ENCODE measurements at places on chromosomes 1 and 21. TPM values are rescaled to one million over a fixed set of nuclear protein-coding genes. Genes with fewer than 3 reads are reported as not detected.

DNA sequence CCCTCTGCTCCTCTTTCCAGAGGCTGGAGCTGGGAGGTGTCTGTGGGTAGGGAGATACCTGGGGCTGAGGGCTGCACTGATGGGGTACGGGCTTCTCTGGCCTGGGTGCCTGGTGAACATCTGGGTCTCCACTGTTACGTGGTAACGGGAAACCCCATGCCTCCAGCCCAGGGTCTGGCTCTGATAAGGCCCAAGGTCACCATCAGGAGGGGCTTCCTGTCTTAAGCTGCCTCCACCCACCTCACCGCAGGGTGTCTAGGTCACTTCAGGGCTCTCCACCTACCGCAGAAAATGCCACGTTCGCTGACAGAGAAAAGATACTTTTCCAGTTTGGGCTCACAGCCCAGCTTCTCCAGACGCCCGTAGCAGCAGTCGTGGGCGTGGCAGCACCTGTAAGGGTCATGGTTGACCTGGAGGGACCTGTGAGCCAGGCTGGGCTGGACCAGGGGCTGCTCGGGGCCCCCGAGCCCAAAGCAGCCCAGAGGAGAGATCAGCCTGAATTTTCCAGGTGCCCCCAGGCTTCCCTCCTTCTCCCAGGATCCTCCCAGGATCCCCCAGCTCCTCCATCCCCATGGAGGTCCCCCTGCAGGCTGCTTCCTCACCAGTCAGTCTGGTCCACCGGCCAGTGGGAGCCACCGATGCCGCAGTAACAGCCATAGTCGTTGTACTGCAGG, 1.3 kb downstream of the PLA2G2E start:
- no peak overlapping the region for H3K27ac ChIP-seq
- no peaks in the 10 kb centered on the region for H3K36me3 ChIP-seq
- H3K4me3 ChIP-seq = no peak overlapping the region

The CFHR2 gene
- total RNA-seq = not detected

DNA sequence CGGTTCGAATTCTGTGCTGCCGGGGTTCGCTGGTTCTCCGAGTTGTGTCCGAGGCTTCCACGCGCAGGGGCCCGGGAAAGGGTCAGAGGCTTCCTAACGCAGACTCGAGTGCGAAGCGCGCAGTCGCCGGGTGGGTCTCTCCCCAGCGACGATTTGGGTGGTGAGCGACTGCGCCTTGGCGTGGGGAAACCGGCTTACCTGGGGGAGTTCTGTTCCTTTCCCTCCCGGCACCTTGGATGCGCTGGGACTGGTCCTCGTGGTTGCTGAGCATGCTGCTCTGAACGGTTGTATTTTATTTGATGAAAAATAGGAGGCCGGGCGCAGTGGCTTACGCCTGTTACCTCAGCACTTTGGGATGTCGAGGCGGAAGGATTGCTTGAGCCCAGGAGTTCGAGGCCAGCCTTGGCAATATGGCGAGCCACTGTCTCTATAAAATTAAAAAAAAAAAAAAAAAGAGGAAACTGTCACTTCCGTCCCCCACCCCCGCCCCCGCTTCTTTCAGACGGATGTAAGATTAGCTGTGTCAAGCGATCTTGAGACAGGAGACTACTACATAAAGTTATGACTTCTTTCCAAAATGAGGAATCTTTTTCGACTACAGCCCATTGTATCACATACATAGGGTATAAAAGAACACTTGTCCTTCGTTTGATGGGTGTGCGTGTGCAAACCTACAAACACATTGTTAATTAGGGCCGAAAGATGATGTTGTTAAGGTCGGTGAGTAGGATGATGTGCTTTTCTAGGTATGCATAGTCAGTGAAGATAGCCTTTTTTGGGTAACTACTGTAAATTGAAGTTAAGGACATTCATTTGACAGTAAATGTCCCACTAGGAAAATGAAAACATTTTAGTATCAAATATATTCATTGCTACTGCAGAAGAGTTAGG, at the start of gene CCDC18:
Gene CCDC18 (plus strand): TSS at position 2 of the 891 bp plus-strand sequence. CDS start 2,638 bp downstream, outside the sequence.
- peaks cover 2% of the 10 kb centered on the region for H3K27me3 ChIP-seq
- H3K27ac ChIP-seq = peak within 1 kb of the TSS; percentile 91
- H3K4me1 ChIP-seq = peaks cover 15% of the 10 kb centered on the region
- no peak for DNase-seq
- H3K36me3 ChIP-seq = no peaks in the 10 kb centered on the region
- H3K4me3 ChIP-seq = peak within 1 kb of the TSS; percentile 99

DNA sequence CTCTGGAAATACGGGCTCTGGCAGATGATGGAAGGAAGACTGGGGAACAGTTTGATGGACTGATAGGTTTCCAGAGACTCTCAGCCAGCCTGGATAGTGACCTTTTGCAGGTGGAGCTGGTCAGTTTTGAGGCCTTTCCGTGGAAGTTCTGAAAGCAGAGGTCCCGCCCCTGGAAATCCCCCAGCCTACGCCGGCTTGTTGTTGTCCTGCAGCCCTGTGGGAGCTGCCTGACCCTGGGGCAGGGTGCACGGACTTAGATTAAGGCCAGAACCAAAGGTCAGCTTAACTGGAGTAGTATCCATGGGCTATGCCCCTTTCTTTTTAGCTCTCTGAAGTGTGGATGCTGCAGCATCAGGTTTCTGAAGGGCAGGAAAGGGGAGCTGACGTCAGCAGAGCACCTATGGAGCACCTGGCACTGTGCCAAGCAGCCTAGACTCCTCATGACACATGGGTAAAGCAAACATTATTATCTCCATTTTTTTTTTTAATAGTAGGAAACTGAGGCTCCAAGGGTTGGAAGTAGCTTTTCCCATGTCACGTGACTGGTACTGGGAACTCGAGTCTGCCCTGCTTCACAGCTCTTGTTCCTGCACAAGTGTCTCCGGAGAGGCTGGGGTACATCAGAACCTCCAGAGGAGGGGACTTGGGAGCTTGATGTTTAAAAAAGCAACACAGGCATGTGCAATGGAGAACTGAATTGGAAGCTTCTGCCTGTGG, 38.5 kb downstream of the IER5 start:
- H3K27me3 ChIP-seq = peaks cover 14% of the 10 kb centered on the region
- no peaks in the 10 kb centered on the region for H3K36me3 ChIP-seq
- peaks cover 28% of the 10 kb centered on the region for H3K4me1 ChIP-seq
- no peak for DNase-seq
- H3K4me3 ChIP-seq = no peak overlapping the region
- no peak overlapping the region for H3K27ac ChIP-seq

DNA sequence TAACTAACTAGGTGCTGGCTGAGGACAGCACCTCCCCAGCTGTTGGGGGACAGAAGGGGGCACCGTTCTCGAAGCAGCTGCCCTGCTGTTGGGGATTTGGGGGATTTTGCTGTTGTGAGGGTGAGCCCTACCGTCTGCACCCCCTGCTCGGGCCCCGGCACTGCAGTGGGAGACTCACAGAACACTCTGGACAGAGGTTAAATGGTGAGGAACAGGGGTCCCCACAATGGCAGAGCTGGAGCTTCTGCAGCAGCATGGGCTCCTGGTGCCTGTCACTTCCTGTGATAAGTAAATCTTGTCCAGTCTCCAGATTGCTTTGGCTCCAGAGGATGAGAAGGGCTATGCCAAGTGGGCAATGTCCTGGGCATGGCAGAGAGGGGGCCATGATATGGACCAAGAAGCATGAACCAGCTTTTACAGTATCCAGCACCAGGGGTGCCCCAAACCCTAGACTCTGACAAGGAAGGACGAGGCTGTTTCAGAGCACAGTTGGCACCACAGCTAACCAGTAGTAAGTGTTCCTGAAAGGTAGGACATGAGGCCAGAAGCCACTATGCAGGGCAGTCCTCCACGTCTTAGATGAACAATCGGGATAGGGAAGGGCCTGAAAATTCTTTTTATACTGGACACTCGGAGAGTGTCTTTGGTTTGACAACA, 365.1 kb upstream of the VAMP3 start:
- H3K4me3 ChIP-seq = no peak overlapping the region
- H3K27ac ChIP-seq = no peak overlapping the region
- DNase-seq = no peak
- no peaks in the 10 kb centered on the region for H3K36me3 ChIP-seq
- H3K4me1 ChIP-seq = no peaks in the 10 kb centered on the region
- no peaks in the 10 kb centered on the region for H3K27me3 ChIP-seq

The TSPEAR gene
- total RNA-seq = not detected

The DNAH14 gene
- total RNA-seq = 36.6 TPM

DNA sequence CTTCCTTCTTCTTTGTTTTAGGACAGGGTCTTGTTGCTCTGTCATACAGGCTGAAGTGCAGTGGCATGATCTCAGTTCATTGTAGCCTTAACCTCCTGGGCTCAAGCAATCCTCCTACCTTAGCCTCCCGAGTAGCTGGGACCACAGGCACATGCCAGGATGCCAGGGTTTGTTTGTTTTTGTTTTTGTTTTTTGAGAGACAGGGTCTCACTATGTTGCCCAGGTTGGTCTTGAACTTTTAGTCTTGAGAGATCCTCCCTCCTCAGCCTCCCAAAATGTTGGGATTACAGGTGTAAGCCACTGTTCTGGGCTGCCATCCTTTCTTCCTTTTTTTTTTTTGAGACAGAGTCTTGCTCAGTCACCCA, 56.5 kb upstream of the SLC45A1 start:
- no peak for DNase-seq
- no peak overlapping the region for H3K27ac ChIP-seq
- no peak overlapping the region for H3K4me3 ChIP-seq
- no peaks in the 10 kb centered on the region for H3K4me1 ChIP-seq
- H3K27me3 ChIP-seq = peaks cover 2% of the 10 kb centered on the region
- H3K36me3 ChIP-seq = peaks cover under 1% of the 10 kb centered on the region

The POU3F1 gene
- 9.3 TPM for total RNA-seq

DNA sequence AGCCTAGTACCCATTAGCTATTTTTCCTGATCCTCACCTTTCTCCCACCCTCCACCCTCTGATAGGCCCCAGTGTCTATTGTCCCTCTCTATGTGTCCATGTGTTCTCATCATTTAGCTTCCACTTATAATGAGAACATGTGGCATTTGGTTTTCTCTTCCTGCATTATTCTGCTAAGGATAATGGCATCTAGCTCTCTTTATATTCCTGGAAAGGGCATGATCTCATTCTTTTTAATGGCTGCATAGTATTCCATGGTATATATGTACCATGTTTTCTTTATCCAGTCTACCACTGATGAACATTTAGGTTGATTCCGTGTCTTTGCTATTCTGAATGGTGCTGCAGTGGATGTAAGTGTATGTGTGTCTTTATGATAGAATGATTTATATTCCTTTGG, 178.9 kb downstream of the NEK7 start:
- H3K4me3 ChIP-seq = no peak overlapping the region
- no peak for DNase-seq
- peaks cover 3% of the 10 kb centered on the region for H3K36me3 ChIP-seq
- H3K27me3 ChIP-seq = peaks cover 2% of the 10 kb centered on the region
- H3K27ac ChIP-seq = no peak overlapping the region

GRCh38 chr1:178539291-178539690, 26.4 kb downstream of the TEX35 start:
- peaks cover 5% of the 10 kb centered on the region for H3K27me3 ChIP-seq
- H3K36me3 ChIP-seq = no peaks in the 10 kb centered on the region
- no peak overlapping the region for H3K27ac ChIP-seq
- DNase-seq = no peak
- H3K4me3 ChIP-seq = no peak overlapping the region

- H3K27me3 ChIP-seq = no peaks in the 10 kb centered on the region
- no peak for DNase-seq
- no peak overlapping the region for H3K4me3 ChIP-seq
- peak overlapping the region; percentile 8 for H3K27ac ChIP-seq
These were observed 2.9 kb upstream of the SHCBP1L start for GRCh38 chr1:182955596-182956588.

The SRSF4 gene
- 69.0 TPM for total RNA-seq

DNA sequence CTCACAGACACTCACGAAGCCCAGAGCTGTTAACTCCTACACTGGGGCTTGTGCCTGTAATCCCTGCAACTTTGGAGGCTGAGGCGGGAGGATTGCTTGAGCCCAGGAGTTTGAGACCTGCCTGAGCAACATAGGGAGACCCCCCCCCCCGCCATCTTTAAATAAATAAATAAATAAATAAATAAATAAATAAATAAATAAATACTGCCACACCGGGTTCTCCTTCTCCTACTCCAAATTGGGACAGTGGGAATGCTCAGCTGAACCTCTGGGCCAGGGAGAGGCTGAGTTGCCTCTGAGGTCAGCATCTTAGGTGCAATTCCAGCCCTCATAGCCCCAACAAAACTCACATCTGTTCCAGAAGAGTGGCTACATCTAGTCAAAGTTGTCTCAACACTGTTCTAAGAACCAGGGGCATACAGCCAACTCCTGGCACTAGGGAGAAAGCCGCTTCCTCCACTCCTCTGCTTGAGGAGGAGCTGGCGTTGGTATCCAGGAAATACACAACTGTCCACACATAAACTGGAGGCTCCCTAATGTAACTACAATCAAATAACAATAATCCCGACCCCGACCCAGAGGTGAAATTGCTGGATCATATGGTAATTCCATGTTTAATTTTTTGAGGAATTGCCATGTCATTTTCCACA, 27.0 kb downstream of the C1orf216 start:
- H3K27ac ChIP-seq = no peak overlapping the region
- H3K27me3 ChIP-seq = no peaks in the 10 kb centered on the region
- DNase-seq = no peak
- H3K4me1 ChIP-seq = no peaks in the 10 kb centered on the region

The MEGF6 gene
- total RNA-seq = 64.7 TPM

The ANKRD34A gene
- total RNA-seq = 0.59 TPM

- no peak for DNase-seq
- no peaks in the 10 kb centered on the region for H3K4me1 ChIP-seq
- H3K27ac ChIP-seq = no peak overlapping the region
- no peak overlapping the region for H3K4me3 ChIP-seq
These were observed 17.4 kb upstream of the GJA9 start for GRCh38 chr1:38898653-38899230.

The ADAR gene
- 166 TPM for total RNA-seq

The AMY2A gene
- total RNA-seq = not detected

DNA sequence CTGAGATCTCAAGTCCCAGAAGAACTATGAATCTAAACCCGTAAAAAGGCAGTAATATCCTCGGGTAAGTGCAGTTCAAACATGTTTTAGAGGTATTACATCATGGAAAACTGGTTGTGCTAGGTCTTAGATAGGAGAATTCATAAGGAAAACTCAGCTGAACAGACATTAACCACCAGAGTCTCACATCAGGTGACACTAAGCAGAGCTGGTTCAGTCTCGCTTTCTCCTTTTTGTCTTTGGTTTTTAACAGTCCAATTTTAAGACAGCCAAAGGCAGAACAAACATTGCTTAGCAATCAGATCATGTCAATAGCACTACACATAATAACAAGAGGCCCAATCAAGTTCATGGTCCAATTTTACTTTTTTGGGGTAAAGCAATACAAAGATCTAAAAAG, 63.1 kb upstream of the MUTYH start:
- H3K4me1 ChIP-seq = no peaks in the 10 kb centered on the region
- H3K27me3 ChIP-seq = no peaks in the 10 kb centered on the region
- no peak overlapping the region for H3K27ac ChIP-seq

GRCh38 chr1:178101654-178102053, 7.8 kb downstream of the RASAL2 start:
- no peak for DNase-seq
- H3K27me3 ChIP-seq = no peaks in the 10 kb centered on the region
- no peak overlapping the region for H3K4me3 ChIP-seq
- peaks cover 2% of the 10 kb centered on the region for H3K4me1 ChIP-seq

DNA sequence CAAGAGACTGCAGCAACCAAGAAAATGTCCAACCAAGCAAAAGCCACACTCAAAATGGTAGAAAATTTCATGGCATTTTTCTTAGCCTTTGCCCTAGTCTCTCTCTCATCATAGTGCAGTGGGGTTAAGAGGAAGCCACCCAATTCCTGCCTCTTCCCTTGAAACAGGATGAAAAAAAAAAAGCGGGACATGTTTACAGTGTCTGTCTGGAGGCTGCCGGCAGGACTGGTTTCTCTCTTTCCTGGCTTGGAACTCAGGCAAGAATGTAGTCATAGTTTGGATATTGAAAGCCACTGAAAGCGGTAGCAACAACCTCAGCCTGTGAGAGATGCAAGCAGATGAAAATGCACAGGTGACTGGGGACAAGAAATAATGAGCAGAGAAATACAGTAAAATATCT, 13.3 kb upstream of the TNFSF18 start:
- no peaks in the 10 kb centered on the region for H3K4me1 ChIP-seq
- H3K4me3 ChIP-seq = no peak overlapping the region
- H3K27ac ChIP-seq = no peak overlapping the region
- no peaks in the 10 kb centered on the region for H3K27me3 ChIP-seq
